ENCODE measurements at places on chromosomes 1 and 21.
A peak's percentile ranks its signal among the peaks of the same experiment; 100 is the strongest.

DNA sequence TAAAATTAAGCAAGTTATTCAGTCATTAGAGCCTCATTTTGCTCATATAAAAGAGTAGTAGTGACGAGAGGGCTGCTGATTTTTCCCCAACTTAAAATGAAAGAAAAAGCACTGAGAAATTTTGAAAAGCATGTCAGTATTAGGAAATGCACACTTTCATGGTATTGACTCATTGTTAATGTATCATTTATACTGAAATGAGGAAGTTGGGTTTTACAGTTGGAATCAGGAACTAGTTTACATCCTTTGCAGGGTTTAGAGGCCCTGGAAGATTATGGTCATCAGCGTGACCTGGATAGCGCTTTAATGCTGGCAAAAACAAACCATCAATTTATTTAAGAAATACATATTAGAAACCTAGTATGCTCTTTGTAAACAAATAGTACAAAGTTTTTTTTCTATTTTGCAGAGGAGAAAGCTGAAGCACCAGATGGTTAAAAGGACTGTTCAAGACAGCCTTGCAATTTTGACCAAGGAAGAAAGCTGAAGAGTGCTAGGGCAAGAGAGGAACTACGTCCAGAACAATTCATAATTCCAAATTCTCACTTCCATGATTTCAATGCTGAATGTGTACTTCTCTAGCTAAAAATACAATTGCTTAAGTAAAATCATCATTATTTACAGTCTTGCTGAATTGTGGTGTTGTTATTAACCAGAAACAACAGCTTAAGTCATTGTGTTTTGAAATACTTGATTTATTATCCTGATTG, 94.8 kb upstream of the SGIP1 start:
- peak; percentile 23 for DNase-seq

GRCh38 chr1:9687874-9688582, 36.5 kb downstream of the PIK3CD start:
- DNase-seq = peak; percentile 15

DNA sequence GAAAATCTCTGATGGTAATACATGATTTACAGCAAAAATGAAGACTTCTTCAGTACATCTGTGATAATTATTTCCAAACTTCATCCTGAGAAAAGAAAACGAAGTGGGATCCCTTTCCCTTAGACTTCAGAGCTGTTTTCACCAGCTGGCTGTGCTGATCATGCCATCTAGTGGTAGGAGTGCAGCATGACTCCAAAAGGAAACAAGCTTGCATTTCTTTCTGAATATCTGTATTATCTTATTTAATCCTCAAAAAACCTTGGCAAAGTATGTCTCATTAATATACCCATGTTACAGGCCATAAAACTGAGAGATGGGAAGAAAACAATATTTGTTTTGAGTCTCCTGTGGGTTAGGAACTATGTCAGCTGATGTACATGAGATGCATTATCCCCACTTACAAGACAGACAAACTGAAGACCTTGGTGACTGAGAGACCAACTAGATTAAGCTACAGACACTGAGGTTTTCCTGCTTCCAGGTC, 9.8 kb upstream of the GJA8 start:
- peak; percentile 79 for DNase-seq

- DNase-seq = peak; percentile 56
These were observed 20.8 kb upstream of the SCYL3 start for GRCh38 chr1:169914531-169914930.

- DNase-seq = no peak
These were observed 2.9 kb downstream of the UBAP2L start for GRCh38 chr1:154223621-154224020.

DNA sequence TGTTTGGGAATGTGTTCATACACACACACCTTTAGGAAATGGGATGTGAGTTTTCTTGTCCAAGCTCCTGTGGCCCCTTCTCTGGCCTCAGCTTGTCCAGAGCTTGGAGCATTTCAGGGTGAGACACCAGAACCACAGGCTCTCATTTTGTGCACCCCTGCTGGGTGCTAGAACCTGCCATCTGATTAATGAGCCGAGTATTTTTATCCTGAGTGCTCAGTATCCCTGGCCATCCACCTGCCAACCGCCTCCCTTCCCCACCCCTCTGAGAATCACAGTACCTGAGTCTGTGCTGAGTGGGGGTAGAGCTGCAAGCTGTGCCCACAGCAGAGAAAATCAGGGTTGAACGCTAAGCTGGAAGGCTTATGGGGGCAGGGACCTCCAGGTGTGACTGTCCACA, 1.4 kb downstream of the CASQ1 start:
- no peak for DNase-seq

GRCh38 chr1:153799566-153800465, 24.6 kb downstream of the SLC27A3 start:
- DNase-seq = no peak

GRCh38 chr1:214895011-214895600, 187.4 kb upstream of the KCNK2 start:
- no peak for DNase-seq

GRCh38 chr21:39074508-39074907, 108.7 kb downstream of the PSMG1 start:
- DNase-seq = no peak

DNA sequence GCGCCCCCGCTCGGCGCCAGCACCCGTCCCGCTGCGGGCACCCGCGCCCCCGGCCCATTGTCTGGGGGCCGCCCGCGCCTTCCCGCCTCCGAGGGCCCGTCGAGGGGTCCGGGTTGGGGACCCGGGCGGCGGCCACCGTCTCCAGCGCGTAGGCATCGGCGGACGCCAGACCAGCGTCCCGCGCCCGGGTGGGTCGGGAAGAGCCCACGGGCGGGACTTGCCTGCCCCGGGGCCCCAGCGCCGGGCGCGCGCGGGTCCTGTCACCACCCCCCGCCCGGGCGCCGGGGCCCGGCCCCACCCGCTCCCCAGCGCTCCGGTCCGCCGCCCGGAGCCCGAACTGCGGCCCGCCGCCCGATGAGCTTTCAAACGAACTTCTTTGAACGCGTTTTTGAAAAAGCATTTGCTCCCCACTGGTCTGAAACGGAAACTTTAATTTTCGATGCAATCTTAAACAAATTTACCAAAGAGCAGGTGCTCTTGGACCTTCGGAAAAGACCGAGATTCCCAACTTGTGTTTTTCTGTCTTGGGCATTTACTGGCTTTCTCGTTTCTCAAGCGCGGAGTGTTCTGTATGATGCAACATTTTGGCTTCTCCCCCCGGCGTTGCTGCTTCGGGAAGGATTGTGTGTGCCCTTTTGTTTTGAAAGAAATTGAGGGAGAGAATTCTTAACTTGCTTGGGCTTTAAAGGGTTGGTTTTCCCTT, 615 bp downstream of the CLIC4 start:
- peak; percentile 88 for DNase-seq

GRCh38 chr21:43923391-43923790, 58.4 kb downstream of the AGPAT3 start:
- no peak for DNase-seq

GRCh38 chr21:37557261-37557950, 190.8 kb downstream of the DYRK1A start:
- no peak for DNase-seq

- peak; percentile 26 for DNase-seq
These were observed 1.1 kb upstream of the YBX1 start for GRCh38 chr1:42680921-42681683.

GRCh38 chr21:27799861-27800260, 833.0 kb upstream of the ADAMTS5 start:
- DNase-seq = no peak

- peak; percentile 33 for DNase-seq
These were observed 634 bp downstream of the MYCBP start for GRCh38 chr1:38872401-38873026.

GRCh38 chr1:36699113-36699911, 216.6 kb upstream of the CSF3R start:
- no peak for DNase-seq

DNA sequence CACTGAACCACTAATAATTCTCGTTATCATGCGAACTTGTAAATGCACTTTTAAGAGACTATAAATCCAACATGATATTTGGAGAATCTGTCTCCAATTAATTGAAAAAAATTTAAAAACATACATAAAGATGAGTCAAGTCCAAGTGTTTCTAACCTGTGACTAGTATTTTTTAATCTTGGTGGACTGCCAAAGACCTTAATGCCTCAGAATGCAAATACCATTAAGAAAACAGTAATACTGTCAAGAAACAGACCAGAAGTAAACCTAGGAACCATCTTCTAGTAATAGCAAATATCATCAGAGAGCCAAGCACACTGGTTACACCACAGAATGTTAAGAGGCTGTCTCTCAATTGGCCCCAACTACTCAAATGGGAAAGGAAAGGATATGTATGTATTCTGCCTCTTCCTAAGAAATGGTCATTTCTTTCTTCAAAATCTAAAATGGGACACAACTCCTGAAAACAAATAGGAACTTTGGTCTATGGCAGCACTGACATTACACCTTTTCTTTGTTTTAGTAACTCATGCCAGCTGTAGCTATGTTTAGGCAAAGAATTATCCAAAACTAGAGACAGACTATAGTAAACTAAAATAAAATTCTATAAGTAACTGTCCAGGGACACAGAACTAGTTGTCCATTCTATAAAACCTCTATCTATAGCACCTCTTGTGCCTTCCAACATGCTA, 15.8 kb downstream of the SCYL3 start:
- DNase-seq = no peak

- no peak for DNase-seq
These were observed 2.0 kb upstream of the PITHD1 start for GRCh38 chr1:23776217-23776616.

DNA sequence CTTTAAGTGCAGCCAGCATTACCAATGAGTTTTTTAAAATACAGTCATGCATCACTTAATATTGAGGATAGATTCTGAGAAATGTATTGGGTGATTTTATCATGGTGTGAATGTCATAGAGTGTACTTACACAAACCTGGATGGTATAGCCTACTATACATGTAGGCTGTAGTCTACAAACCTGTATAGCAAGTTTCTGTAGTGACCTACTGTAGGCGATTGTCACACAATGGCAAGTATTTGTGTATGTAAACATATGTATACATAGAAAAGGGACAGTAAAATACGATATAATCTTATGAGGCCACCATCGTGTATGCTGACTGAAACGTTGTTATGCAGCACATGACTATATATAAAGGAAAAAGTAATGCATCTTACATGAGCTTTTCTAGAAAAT, 48.2 kb downstream of the RPE65 start:
- DNase-seq = no peak

- no peak for DNase-seq
These were observed 258 bp downstream of the CCT3 start for GRCh38 chr1:156337888-156338179.

GRCh38 chr1:206080026-206080820, 27.2 kb downstream of the RHEX start:
- no peak for DNase-seq

GRCh38 chr1:28122183-28122582, 33.8 kb upstream of the EYA3 start:
- peak; percentile 48 for DNase-seq

DNA sequence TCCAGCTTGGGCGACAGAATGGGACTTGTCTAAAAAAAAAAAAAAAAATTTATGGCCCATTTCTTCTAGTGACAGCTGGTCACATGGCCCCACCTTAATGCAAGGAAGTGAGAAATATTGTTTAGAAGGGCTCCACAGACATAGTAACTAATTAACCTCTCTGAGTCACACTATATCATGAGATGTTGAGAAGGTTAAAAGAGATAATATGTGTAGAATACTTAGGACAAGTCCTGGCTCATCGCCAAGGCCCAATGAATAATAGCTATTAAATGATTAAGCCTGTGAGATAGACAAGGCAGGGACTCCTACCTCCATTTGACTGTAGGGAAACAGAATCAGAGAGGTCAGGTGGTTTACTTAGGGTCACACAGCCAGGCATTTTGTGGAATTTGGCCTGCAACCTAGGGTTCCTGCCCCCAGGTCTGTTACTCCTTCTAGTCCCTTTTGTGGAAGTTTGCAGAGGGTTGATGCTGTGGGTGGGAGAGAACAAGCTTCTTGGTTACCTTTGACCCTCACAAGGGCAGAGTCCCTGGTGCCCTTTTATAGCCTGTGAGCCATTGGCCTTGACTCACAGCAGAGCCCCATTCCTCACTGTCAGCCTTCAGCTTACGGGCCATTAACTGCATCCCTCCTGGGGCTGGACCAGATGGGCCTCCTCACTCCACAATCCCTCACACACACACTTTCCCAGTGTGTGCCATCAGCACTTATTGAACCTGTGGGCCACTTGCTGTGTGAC, 48.5 kb downstream of the OPRD1 start:
- DNase-seq = peak; percentile 16

DNA sequence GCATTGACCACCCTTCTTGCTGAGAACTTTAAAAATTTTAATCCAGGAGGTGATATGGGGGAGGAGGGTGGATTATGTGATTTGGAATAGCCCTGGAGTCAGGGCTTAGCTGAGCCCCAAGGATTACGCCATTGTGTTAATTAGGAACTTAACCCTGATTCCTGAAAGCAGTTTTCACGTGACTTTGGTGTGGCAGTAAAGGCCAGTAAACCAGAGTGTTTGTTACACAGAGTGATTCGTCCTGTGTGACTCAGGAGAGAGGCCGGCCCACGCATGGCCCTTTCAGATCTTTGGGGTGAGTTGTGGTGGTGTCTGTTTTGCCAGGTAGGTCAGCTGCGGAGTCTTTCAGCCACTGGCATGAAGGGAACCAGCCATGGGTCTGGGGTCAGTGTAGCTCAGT, 107.6 kb downstream of the NOS1AP start:
- DNase-seq = no peak

- DNase-seq = no peak
These were observed 2.8 kb downstream of the PERM1 start for GRCh38 chr1:978835-979743.

DNA sequence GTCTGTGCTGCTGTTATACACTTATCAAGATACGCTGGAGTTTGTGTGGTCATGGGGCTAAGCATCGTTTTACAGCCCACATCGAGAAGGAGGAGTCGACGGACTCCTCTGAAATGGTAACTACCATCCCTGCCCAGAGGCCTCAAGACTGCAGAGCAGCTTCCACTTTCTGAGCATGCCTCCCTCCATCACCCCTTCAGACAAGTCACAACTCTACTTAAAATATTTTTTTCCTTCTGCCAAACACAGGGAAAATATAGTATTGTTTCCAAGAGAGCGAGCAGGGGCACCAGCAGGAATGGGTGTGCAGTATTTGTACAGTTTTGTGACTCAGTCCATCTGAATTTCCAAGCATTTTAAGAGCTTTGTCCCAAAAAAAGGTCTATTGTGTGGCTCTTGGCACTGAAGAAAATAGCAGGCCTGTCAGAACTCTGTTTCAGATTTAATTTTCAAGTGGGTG, 14.1 kb downstream of the EVA1C start:
- DNase-seq = peak; percentile 80

- DNase-seq = no peak
These were observed 43.9 kb upstream of the COL6A2 start for GRCh38 chr21:46054031-46054430.

DNA sequence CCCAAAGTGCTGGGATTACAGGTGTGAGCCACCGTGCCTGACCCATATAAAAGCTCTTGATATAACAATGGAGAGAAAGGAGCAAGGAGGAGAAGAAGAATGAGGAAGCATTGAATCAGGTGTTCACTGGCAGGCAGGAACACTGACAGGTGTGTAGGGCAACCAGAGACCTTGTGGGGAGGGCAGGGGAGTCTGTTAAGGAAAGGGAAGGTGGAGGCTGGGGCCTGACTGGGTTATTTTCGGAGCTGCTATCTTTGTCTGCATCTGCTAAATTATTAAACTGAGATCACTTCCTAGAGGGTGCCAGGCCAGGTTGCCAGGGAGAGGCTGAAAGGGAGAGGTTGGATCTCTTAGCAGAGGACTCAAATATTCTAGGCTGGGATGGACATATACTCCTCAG, 6.8 kb upstream of the TRNP1 start:
- no peak for DNase-seq
